ENCODE measurements at places on chromosomes 2 and 18.

GRCh38 chr2:187362151-187362550 lies 85.9 kb downstream of the CALCRL start:
- DNase-seq, result no peak

- DNase-seq, result no peak
Measured at GRCh38 chr2:1002350-1002749, 51.7 kb downstream of the SNTG2 start.

GRCh38 chr2:127673291-127674069 lies 1.9 kb downstream of the LIMS2 start:
- peak; percentile 69 for DNase-seq

GRCh38 chr18:60675801-60676200 lies 303.2 kb upstream of the MC4R start:
- no peak for DNase-seq

DNA sequence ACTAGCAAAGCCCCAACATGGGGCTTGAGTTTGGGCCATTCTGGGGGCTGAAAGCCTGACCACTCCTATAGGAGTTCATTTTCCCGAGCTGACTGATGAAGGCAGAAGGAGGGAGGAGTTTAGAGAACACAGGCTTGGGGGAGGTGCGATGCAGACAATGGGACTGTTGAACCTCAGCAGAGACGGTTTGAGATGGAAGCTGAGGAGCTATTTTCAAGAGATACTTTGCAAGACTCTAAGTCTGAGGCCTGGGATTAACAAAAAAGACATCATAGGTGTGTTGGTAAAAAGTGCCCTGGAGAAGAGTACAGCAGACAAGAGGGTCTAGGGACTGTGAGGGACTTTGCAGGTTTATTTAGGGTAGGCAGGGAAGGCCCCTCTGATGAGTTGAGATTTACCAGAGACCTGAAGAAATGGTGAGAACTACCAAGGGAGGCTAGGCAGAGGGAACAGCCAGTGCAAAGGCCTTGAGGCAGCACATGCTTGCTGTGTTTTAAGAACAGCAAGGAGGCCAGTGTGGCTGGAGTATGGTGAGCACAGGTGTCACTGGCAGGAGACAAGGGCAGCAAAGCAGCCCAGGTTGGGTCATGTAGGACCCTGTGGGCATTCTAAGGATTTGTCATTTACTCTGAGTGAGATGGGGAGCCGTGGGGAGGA lies 31.6 kb downstream of the PCBP1 start:
- DNase-seq, result no peak

DNA sequence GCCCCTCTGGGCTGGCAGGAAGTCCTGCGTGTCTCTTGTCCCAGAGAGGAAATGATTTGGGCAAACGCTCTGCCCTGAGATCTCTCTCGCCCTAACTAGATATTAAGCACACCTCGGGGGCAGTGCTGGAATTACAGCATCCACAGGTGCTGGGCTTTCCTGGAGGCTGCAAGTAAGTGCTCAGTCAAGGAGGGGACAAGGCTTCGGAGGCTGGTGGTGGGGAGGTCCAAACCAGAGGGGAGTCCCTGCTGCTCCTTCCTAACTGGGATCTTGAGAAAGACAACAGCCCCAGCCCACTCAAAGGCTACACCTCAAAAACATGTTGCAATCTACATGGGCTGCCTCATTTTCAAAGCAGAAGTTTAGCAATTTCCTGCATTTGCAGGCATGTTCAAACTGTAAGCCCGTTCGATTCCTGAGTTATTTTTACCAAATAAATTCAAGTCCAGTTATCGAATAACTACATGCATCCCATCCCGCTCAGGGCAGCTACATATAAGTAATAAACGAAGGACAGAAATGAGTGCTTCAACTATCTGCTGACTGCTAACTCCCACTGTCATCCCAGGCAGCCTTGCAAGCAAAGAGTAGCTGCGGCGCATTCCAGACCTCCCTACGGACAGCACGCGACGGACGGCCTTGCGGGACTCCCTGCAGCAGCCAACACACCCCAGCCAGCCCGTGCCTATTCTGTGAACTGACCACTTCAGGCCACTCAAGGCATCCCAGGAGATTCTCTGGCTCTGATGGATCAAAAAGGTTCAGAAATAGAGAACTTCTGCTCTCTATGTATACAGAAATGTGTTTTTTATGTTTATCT lies 27.5 kb downstream of the ZNF516 start:
- DNase-seq, result peak; percentile 69

GRCh38 chr2:238263204-238264071 lies 23.6 kb upstream of the HES6 start:
- peak; percentile 96 for DNase-seq

DNA sequence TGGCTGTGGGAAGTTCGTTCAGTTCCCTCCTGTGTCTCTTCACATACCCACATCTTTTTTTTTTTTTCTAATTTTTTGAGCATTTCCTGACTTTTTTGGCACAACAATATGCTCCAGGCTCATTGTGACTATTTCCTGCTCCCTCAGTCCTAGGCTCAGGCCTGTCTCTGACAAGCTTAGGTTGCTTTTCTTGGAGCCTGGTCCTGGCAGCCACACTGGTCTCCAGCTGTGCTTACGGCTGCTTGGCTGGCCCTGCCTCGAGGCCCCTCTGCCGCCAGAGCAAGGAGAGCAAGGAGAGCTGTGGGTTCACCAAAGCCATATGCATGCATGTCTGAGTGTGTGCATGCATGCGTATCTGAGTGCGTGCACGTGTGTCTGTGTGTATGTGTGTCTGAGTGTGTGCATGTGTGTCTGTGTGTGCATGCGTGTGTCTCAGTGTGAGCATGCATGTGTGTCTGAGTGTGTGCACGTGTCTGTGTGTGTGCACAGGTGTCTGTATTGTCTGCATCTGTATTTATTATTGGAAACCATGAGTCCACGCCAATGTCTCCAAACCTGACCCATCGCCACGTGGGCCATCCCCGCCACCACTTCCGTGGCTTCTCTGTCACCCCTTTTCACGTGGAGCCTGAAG lies 766.1 kb upstream of the SALL3 start:
- no peak for DNase-seq

DNA sequence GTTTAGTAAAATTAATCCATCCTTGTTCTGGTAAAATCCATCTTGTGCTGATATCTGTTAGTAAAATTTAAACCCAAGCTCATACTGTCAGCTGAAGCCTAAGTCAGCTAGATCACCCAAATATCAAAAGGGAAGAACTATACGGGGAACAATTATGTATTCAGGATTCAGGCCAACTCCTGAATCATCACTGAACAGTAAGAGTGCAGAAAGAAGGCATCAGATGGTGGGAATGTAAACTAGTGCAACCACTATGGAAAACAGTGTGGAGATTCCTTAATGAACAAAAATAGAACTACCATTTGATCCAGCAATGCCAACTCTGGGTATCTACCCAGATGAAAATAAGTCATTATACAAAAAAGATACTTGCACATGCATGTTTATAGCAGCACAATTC lies 81.8 kb downstream of the RAPGEF4 start:
- DNase-seq, result no peak

DNA sequence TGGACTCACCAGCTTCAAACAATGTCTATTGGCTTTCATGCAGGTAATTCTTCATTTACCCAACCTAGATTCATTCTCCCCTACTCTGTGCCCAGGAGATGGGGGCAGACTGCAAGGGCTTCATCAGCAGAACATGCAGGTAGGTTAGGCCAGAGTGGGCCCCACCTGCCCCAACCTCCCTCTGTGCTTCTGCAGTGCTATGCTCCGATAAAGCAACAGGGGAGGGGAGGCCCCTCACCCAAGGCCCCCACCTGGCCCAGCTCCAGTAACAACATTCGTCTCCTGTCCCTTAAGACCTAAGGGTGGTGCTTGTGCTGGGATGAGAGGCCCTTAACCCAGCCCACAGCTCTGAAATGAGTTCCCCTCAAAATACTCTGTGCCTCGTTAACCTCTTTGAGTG lies 16.7 kb upstream of the GYPC start:
- no peak for DNase-seq

- DNase-seq, result peak; percentile 62
Measured at GRCh38 chr18:13435586-13436333, 217.2 kb downstream of the LDLRAD4 start.

DNA sequence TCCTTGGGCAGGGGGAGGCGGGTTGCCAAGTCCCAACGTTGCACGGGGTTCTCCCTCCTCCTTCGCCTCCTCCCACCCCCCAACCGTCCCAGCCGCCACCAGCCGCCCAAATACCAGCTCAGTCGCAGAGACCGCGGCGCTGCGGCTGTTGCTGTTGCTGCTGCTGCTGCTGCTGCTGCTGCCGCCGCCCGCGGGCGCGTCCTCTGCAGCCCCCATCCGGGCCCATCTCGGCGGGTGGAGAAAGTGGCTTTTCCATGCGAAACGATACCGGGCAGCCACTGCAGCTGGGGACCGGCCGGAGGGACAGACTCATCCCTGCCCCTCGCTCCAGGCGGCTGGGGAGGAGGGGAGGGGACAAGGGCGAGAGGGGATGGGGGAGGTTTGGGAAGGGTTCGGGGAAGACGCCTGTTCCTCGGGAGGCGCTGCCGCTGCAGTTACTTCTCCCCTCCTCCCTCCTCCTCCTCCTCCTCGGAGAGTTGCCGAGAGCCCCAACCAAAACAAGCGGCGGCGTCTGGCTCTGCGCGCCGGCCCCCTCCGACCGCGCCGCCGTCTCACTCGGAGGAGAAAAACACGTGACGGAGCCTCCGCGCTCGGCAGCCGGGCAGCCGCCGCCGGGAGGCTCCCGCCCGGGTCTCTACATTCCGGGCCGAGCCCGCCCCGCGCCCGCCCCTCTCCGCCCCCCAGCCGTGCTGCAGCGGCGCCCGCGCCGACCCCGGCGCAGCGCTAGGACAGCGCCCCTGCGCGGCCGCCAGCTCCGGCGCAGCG lies at the start of gene IRS1:
Gene IRS1, minus strand, starts transcription at position 610 of the 765 bp plus-strand sequence. CDS start 1,082 bp downstream, outside the sequence.
- DNase-seq, result peak; percentile 91

DNA sequence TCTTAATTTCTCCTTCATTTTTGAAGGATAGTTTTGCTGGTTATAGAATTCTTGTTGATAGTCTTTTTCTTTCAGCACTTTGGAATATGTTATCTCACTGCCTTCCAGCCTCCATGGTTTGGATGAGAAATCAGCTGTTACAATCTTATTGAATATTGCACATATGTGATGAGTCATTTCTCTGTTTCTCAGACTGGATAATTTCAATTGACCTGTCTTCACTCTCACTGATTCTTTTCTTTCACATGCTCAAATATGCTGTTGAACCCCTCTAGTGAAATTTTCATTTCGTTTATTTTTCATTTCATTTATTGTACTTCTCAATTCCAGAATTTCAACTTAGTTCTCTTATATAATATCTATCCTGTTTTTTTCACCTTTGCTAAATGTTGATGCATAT lies 22.2 kb downstream of the PDK1 start:
- DNase-seq, result no peak

GRCh38 chr2:26740890-26741302 lies 23.2 kb upstream of the SLC35F6 start:
- no peak for DNase-seq

Measured in sigmoid colon (tissue), 7 donors.